ENCODE measurements at places on chromosomes 7 and 10. TPM values are rescaled to one million over a fixed set of nuclear protein-coding genes. Genes with fewer than 3 reads are reported as not detected.

DNA sequence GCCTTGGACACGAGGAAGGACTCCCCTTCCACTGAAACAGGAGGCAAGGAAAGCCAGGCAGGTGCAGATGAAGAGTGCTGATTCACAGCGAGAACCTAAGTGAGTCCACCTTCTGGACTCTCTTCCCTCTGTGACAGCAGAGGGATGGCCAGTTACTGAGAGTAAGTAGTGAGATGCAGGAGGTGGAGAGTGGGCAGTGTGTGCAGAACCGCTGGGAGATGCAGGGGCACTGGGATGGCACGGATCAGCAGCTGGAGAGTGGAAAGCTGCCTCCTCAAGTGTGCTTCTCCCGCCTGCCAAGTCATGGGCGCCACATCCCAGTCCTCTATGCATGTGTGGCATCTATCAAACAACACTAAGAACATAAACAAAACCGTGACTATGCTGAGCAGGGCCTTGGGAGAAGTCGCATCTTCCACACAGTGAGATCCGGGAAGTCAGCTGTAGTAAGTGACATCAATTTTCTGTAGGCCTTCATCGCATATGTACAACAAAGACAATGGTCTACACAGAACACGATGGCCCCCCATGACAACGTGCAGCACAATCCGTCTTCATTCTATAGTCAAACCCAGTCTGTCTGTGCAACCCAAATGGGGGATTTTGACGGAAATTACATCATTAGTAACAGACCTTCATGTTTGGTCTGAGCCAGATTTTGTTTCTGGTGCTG lies 217.4 kb upstream of the KLF14 start:
- peak; percentile 88 for DNase-seq
- H3K4me1 ChIP-seq, result peaks cover 32% of the 10 kb centered on the region
- no peaks in the 10 kb centered on the region for H3K36me3 ChIP-seq
- no peak overlapping the region for H3K4me3 ChIP-seq

- no peak within 1 kb of the TSS for H3K4me3 ChIP-seq
- DNase-seq, result peak; percentile 2
- H3K4me1 ChIP-seq, result no peaks in the 10 kb centered on the region
- H3K36me3 ChIP-seq, result no peaks in the 10 kb centered on the region
- no peak within 1 kb of the TSS for H3K27ac ChIP-seq
- no peaks in the 10 kb centered on the region for H3K27me3 ChIP-seq
Observed at GRCh38 chr10:5524641-5525560, at the start of gene CALML3. TSS of gene CALML3 (plus strand) at chr10:5524961. CDS start at chr10:5525086, 125 bp downstream.

- H3K4me1 ChIP-seq, result no peaks in the 10 kb centered on the region
- no peaks in the 10 kb centered on the region for H3K27me3 ChIP-seq
- no peak for DNase-seq
- no peak overlapping the region for H3K27ac ChIP-seq
- no peak overlapping the region for H3K4me3 ChIP-seq
Observed at GRCh38 chr10:133190225-133190624, 30.2 kb downstream of the KNDC1 start.

GRCh38 chr7:130897515-130898419 lies 163.8 kb upstream of the KLF14 start:
- peak overlapping the region; percentile 100 for H3K27ac ChIP-seq
- no peaks in the 10 kb centered on the region for H3K36me3 ChIP-seq
- H3K27me3 ChIP-seq, result no peaks in the 10 kb centered on the region
- no peak overlapping the region for H3K4me3 ChIP-seq
- DNase-seq, result peak; percentile 98

DNA sequence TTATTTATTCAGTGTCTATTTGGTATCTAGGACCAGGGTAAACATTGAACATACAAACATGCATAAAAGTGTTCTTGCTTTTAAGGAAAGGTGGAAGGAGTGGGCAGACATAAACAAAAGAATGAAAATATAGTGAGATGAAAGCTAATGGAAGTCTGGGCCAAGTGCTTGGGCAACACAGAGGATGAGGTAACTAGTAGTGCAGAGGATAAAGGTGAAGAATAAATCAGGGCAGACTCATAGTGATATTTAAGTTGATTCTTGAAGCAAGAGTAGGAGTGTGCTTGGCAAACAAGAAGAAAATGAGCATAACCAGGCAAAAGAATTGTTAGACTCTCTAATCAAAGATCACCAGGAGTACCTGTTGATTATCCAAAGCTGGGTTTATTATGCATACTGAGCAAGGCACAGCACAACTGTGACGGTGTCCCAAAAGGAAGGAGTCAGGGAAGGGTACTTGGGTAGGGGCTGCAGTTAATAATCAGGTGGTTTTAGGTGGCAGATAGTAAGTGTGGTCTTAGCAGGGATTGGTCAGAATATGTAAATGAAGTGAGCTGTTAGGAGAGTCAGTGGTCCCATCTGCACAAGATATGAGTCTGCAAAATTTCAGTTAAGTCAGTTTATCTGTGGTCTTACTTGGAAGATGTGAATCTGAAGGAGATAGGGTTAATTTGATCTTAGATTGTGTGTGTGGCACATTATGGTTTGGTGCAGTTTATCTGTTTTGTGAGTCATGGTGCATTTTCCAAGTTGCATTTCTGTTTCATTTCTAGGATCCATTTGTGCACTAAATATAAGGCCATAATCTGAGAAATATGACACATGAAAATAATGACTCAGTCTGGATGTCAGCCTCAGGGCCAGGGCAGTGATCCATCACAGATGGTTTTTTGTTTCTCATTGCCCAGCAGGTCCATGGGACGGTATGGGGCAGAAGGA lies 30.6 kb upstream of the TAX1BP1 start:
- H3K27me3 ChIP-seq, result no peaks in the 10 kb centered on the region
- no peaks in the 10 kb centered on the region for H3K4me1 ChIP-seq
- H3K27ac ChIP-seq, result no peak overlapping the region
- no peak for DNase-seq
- no peak overlapping the region for H3K4me3 ChIP-seq
- no peaks in the 10 kb centered on the region for H3K36me3 ChIP-seq

DNA sequence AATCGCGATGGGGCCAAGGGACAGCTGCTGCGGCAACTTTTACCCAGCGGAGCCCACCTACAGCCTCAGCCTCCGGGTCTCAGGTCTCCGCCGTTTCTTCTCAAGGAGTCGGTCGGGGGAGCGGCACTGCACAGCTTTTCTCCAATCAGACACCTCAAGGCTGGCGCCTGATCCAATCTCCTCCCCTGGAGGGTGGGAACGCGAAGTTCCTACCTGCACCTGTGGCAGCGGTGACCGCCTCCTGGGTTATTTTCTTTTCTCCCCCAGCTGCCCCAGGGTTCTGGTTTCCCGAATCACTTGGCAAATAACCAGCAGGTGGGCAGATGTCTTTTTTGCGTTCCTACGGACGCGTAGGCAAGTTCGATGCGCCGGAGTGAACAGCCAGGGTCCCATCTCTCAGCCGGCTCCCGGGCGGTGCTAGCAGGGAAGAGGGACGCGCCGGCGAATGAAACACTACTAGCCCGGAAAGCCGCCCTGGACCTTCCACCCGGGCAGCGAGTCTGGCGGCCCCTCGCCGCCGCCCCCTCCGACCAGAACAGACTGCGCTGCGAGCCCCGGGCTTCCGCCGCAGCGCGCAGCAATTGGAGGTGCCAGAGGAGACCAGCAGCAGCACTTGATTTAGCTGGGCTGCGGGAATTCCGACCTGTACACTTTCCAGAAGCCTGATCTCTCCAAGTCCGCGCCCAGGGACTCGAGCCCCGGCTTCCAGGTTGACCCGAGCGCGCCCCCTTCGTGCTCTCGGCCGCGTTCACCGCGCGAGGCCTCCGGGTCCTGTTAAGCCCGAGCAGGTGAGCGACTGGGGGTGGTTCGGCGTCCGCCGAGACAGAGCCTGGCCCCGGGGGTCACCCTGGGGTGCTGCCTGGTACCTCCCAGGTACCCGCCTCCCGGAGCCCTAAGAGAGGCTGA lies at the start of gene PRR15:
Gene PRR15, plus strand, starts transcription at position 246 of the 906 bp plus-strand sequence. CDS start 2,495 bp downstream, outside the sequence.
- H3K36me3 ChIP-seq, result no peaks in the 10 kb centered on the region
- peaks cover 12% of the 10 kb centered on the region for H3K4me1 ChIP-seq
- H3K4me3 ChIP-seq, result peak within 1 kb of the TSS; percentile 4
- DNase-seq, result peak; percentile 80
- H3K27me3 ChIP-seq, result no peaks in the 10 kb centered on the region

GRCh38 chr7:1926908-1927306 lies 256.8 kb downstream of the ELFN1 start:
- H3K36me3 ChIP-seq, result no peaks in the 10 kb centered on the region
- no peaks in the 10 kb centered on the region for H3K4me1 ChIP-seq
- H3K4me3 ChIP-seq, result no peak overlapping the region
- H3K27ac ChIP-seq, result no peak overlapping the region
- no peak for DNase-seq

Gene STEAP1B
- total RNA-seq, result not detected
